ENCODE measurements at places on chromosomes 11 and 22.

DNA sequence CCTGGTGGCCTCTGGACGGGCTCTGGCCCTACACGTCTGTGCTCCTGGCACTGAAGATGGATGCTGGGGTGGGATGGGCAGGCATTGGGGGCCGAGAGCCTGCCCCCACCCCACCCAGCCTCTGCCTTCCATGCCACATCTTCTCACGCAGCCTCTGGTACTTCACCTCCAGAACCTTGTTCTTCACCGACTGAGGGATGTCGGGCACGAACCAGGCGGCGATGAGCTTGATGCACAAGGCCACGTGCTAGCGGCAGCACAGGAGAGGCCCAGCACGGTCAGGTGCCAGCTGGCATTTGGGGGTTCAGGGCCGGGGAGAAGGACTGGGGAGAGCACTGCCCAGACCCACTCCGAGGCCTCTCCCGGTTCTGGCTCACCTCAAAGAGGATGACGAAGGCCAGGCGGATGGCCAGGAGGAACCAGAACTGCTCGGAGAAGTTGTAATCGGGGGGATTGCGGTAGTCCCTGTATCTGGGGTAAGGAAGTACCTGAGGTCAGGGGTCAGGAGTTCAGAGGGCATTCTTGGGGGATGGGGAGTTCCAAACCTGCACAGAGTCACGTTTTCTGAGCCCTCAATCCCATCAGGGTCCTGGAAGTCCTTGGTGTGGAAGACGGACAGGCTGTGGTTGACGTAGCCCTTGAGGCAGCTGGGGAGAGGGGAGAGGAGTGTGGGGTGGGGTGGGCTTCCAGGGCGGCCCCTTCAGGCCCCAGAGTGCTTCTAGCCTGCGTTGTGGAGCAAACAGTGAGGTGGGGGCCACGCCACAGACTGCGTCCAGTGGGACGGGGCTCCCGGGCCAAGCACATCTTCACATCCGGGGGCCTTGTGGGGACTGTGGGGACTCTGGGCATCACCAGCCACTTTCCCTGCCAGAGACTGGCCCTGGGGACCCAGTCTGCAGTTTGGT, 3.8 kb upstream of the SIGIRR start:
- DNase-seq: no peak

GRCh38 chr22:45010532-45010900, 711 bp upstream of the PHF21B start:
- DNase-seq: no peak

- DNase-seq: no peak
Observed at GRCh38 chr22:19213442-19214077, 35.0 kb upstream of the SLC25A1 start.

- no peak for DNase-seq
Observed at GRCh38 chr11:3206922-3207204, 11.8 kb downstream of the MRGPRG start.

- no peak for DNase-seq
Observed at GRCh38 chr22:49099496-49100124, 728.1 kb downstream of the BRD1 start.

Data from activated CD4-positive, alpha-beta T cell treated with anti-CD3 and anti-CD28 coated beads for 48 hours (primary cell).